ENCODE measurements at places on chromosomes 12 and 14. TPM values are rescaled to one million over a fixed set of nuclear protein-coding genes. Genes with fewer than 3 reads are reported as not detected.

RNASE4 gene
- total RNA-seq: 20.8 TPM

HOXC4 gene
- total RNA-seq: 0.16 TPM

CLEC4D gene
- 0.21 TPM for total RNA-seq

TBC1D30 gene
- total RNA-seq: 1.3 TPM

ACRBP gene
- 0.60 TPM for total RNA-seq

PDE3A gene
- total RNA-seq: 157 TPM

SERPINA4 gene
- not detected for total RNA-seq

TPH2 gene
- total RNA-seq: not detected

NDUFB1 gene
- total RNA-seq: 539 TPM

SSTR1 gene
- 1.3 TPM for total RNA-seq

TGFB3 gene
- total RNA-seq: 61.2 TPM

MLXIP gene
- total RNA-seq: 30.8 TPM

CD163 gene
- 186 TPM for total RNA-seq

FAM161B gene
- total RNA-seq: 3.1 TPM

DAO gene
- not detected for total RNA-seq

LTB4R2 gene
- 1.6 TPM for total RNA-seq

LMNTD1 gene
- 0.82 TPM for total RNA-seq

VPS29 gene
- total RNA-seq: 109 TPM

MYO1H gene
- 0.91 TPM for total RNA-seq

PLEKHD1 gene
- total RNA-seq: 0.15 TPM

WDHD1 gene
- 2.6 TPM for total RNA-seq

KCNC2 gene
- not detected for total RNA-seq

DLK1 gene
- total RNA-seq: 3.3 TPM

ACSS3 gene
- total RNA-seq: 21.9 TPM

SYCP3 gene
- total RNA-seq: not detected

ZBTB25 gene
- 11.9 TPM for total RNA-seq

INHBC gene
- total RNA-seq: not detected

KRT5 gene
- 4.6 TPM for total RNA-seq

SMAGP gene
- total RNA-seq: 5.0 TPM

RTN1 gene
- 1.1 TPM for total RNA-seq

CHPT1 gene
- total RNA-seq: 90.8 TPM

ENDOU gene
- 0.62 TPM for total RNA-seq

LUM gene
- total RNA-seq: 180 TPM

TUNAR gene
- total RNA-seq: not detected

CAPZA3 gene
- total RNA-seq: not detected

PIGH gene
- 13.0 TPM for total RNA-seq
